CD4-positive, alpha-beta T cell (primary cell): ENCODE measurements at places on chromosomes 11 and 22. TPM values are rescaled to one million over a fixed set of nuclear protein-coding genes. Genes with fewer than 3 reads are reported as not detected.

Gene P4HA3
- not detected for total RNA-seq

Gene PAMR1
- total RNA-seq: not detected

Gene KDM4D
- 0.22 TPM for total RNA-seq

DNA sequence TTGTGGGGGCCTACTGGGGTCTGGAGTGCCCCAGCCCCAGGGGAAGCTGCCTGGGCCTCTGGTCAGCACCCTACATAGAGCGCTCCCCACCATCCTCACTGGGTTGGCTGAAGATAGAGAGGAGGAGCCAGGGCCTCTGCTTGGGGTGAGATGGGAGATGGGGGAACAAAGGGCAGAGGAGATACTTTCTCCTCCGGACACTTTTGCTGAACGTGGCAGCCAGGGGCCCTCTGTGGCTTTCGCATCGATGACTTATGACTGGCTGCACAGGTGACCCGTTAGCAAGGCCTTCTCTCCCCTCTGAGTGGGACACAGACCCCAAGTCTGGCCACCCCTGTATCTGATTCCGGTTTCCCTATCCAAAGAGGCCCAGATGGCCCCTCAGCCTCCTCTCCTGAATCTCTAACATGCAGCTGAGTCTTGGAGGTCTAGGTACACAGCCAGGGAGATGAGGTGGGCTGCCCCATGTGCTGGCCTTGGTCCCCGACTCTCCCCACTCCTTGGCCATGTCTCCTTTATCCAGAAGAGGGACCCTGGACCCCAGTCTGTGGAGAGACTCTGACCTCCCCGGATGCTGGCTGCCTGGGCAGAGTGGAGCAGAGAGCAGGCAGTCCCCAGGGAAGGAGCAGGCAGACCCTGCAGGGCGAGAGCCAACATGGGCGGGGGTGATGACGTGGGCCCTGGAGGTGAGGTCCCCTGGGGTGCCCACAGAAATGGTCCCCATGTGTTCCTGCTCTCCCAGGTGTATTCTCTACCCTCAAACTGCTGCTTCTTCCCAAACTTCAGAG is 59.3 kb upstream of the NECTIN1 start:
- H3K27me3 ChIP-seq: no peaks in the 10 kb centered on the region
- DNase-seq: no peak
- H3K4me3 ChIP-seq: no peak overlapping the region
- H3K36me3 ChIP-seq: no peaks in the 10 kb centered on the region

- H3K27ac ChIP-seq: no peak overlapping the region
- H3K36me3 ChIP-seq: no peaks in the 10 kb centered on the region
- H3K4me3 ChIP-seq: no peak overlapping the region
- no peaks in the 10 kb centered on the region for H3K27me3 ChIP-seq
- no peaks in the 10 kb centered on the region for H3K4me1 ChIP-seq
These were observed 25.4 kb upstream of the MS4A6A start for GRCh38 chr11:60208146-60208895.

- H3K27me3 ChIP-seq: no peaks in the 10 kb centered on the region
- no peaks in the 10 kb centered on the region for H3K4me1 ChIP-seq
- H3K4me3 ChIP-seq: no peak overlapping the region
- H3K36me3 ChIP-seq: no peaks in the 10 kb centered on the region
- DNase-seq: no peak
These were observed 127.4 kb downstream of the LARGE1 start for GRCh38 chr22:33792832-33793231.

GRCh38 chr22:48476577-48476976 is 1351.1 kb downstream of the BRD1 start:
- H3K27ac ChIP-seq: no peak overlapping the region
- peaks cover 6% of the 10 kb centered on the region for H3K27me3 ChIP-seq
- H3K36me3 ChIP-seq: no peaks in the 10 kb centered on the region
- no peak overlapping the region for H3K4me3 ChIP-seq
- no peaks in the 10 kb centered on the region for H3K4me1 ChIP-seq
- no peak for DNase-seq

GRCh38 chr22:19955241-19956128 is 13.9 kb upstream of the TXNRD2 start:
- H3K36me3 ChIP-seq: peaks cover 7% of the 10 kb centered on the region
- H3K4me1 ChIP-seq: peaks cover 6% of the 10 kb centered on the region
- no peak overlapping the region for H3K4me3 ChIP-seq

DNA sequence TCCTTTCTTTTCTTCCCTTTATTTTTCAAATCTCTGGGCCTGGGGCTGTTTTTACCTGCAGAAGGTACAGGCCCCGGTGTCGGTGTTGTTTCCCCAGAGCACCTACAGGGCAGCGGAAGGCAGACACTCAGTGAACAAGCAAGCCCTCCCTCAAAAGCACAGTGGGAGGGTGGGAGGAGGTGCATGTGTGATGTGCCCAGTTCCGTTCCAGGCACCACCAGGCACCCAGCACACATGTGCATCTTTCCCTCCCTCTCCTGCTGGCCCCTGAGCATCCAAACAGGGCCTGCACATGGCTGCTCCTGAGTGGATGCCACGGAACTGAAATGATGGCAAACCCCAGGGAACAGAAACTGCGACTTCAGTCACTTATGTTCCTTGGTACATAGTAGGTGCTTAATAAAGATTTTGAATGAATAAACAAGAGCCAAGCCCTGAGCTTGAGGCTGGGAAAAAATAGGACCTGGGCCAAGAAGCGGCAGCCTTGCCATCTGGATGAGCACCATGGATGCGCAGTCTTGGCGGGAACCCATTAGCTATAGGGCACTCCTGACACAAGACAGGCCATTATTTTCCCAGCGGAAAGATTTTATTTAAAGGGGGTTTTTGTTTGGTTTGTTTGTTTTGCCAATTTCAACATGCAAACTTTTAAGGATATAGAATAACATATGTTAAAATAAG is 47.8 kb downstream of the ARRB1 start:
- H3K4me3 ChIP-seq: no peak overlapping the region
- no peaks in the 10 kb centered on the region for H3K36me3 ChIP-seq
- H3K27me3 ChIP-seq: no peaks in the 10 kb centered on the region
- peaks cover 3% of the 10 kb centered on the region for H3K4me1 ChIP-seq

DNA sequence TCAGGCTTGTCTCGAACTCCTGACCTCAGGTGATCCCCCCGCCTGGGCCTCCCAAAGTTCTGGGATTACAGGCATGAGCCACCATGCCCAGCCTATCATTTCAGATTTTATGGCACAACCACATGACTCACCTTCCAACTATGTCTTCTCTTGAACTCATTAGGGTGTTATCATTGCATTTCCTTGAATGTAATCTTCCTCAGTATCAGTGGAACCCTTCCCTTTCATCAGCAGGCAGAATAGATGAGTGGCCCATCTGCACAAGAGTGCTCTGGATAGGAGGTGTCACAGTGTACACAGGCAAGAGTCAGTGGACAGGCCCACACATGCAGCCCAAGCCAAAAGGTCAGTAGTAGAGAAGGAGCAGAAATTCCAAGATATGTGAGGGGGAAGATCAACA is 29.1 kb upstream of the AQP11 start:
- no peak overlapping the region for H3K4me3 ChIP-seq
- H3K27me3 ChIP-seq: no peaks in the 10 kb centered on the region
- no peak overlapping the region for H3K27ac ChIP-seq

- no peak overlapping the region for H3K27ac ChIP-seq
- H3K4me3 ChIP-seq: no peak overlapping the region
- peaks cover 28% of the 10 kb centered on the region for H3K27me3 ChIP-seq
- H3K36me3 ChIP-seq: no peaks in the 10 kb centered on the region
- DNase-seq: no peak
These were observed 4.9 kb downstream of the TLCD5 start for GRCh38 chr11:120330045-120330444.

DNA sequence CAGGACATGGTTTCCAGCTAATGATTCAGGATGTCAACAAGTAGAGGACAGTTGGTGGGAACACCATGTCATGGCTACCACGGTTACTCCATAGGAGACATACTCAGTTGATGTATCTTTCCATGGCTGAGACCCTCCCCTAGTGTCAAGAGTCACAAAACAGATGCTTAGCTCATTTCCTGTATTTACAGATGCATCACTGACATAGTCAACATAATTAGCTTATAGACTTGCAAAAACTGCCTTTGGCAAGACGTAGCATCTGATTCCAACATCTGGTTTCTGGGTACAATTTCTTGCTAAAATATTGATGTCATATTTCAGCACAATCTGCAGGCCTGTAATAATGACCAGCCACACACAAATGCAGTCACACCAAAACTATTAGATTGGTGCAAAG is 550.3 kb downstream of the FAM181B start:
- no peaks in the 10 kb centered on the region for H3K4me1 ChIP-seq
- H3K4me3 ChIP-seq: no peak overlapping the region
- no peaks in the 10 kb centered on the region for H3K36me3 ChIP-seq
- DNase-seq: no peak
- H3K27ac ChIP-seq: no peak overlapping the region

DNA sequence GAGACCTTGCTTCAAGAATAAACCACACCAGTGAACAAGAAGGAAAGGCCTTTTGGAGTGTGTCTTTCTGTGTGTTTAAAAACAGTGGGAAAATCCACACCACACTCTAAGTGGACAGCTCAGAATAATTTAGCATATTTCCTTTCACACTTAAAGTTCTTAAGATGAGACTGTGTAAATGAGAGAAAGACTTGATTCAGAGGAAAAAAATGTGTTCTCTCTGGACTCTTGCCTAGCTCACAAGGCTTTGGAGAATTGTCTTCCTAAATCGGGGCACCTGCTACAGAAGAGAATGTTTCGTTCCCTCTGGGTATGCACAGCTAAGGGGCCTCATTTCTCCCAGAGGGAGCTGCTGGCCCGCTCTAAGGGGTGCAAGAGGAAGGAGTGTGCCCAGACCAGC is 28.4 kb upstream of the CRTAM start:
- peaks cover 5% of the 10 kb centered on the region for H3K4me1 ChIP-seq
- peaks cover 29% of the 10 kb centered on the region for H3K36me3 ChIP-seq
- no peaks in the 10 kb centered on the region for H3K27me3 ChIP-seq
- DNase-seq: no peak
- no peak overlapping the region for H3K4me3 ChIP-seq

DNA sequence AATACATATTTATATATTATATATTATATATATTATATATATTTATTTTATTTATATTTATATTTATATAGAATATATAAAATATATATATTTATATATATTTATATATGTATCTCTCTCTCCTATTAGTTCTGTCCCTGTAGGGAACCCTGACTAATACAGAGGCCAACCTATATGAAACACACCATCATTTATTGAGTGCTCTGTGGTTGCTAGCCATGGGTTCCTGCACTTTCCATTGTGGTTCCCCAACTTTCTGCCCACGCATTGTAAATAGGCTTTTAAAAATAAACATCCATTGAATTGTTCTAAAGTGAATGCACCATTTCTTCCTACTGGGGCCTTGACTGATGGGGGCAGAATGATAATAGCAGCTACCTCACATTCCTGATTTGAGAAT is 93.8 kb upstream of the SESN3 start:
- H3K4me3 ChIP-seq: no peak overlapping the region
- H3K27me3 ChIP-seq: no peaks in the 10 kb centered on the region
- no peaks in the 10 kb centered on the region for H3K4me1 ChIP-seq
- no peak for DNase-seq

DNA sequence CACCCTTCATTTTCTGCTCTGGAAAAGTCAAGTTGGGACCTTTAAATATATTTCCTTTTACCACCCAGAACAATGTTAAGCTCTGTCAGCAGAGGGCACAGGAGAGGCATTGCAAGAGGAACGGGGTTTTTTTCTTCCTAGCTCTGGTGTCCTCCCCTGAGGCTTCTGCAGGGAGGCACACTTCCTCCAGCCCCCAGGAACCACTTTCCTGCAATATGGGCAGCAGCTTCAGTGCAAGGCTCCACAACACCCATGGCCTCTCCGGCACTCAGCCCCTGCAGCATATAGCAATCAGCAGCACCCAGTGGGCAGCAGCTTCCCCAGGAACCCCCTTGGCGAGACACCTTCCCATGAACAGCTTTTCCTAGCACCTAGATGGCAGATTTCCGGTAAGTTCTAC is 101.4 kb downstream of the SYT9 start:
- no peak overlapping the region for H3K27ac ChIP-seq
- peaks cover under 1% of the 10 kb centered on the region for H3K27me3 ChIP-seq
- H3K4me3 ChIP-seq: no peak overlapping the region
- no peaks in the 10 kb centered on the region for H3K36me3 ChIP-seq

DNA sequence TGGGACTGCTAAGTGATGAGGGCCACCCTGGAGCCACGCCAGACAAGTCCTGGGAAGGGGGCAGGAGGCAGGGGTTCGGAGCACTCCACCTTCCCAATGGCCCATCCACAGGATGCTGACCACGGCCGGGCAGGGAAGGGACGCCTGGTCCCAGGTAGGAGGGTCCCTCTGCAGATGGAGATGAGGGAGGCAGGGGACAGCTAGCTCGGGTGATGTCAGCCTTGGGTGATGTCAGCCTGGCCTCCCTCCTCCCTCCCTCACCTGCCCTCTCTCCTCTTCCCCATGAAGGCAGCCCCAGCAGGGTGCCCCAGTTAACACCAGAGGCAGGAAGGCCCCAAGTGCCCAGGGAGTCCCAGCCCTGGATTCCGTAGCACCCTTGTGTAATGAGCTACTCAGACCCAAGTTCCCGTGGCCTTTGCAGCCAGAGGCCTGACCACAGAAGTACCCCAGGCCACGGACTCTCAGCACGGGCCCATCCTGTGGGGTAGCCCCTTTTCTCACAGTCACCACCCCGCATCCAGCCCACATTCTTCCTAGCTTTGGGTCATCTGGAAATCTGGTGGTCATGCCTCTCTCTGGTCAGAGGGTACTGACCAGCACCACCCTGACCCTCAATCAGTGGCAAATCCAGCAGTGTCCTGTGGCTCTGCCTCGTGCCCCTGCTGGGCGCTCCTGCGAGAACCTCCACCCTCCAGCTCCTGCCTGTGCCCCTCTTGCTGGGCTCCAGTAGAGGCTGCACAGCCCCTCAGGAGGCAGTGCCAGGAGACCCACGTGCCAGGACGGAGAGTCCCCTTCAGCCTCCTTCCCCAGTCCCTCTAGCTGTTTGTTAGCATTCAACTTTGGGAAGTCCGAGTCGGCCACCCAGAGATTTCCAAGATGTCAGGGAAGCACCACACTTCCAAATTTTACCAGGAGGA is 47.4 kb downstream of the SHANK2 start:
- H3K4me3 ChIP-seq: no peak overlapping the region
- H3K27ac ChIP-seq: no peak overlapping the region
- no peaks in the 10 kb centered on the region for H3K36me3 ChIP-seq
- H3K4me1 ChIP-seq: no peaks in the 10 kb centered on the region
- no peaks in the 10 kb centered on the region for H3K27me3 ChIP-seq
